ENCODE measurements at places on chromosomes 5 and 9.
A peak's percentile ranks its signal among the peaks of the same experiment; 100 is the strongest.

GRCh38 chr9:136861874-136862457 is 4.1 kb downstream of the EDF1 start:
- DNase-seq, result no peak

GRCh38 chr9:4661165-4661564 is 929 bp upstream of the PLPP6 start:
- DNase-seq, result no peak

DNA sequence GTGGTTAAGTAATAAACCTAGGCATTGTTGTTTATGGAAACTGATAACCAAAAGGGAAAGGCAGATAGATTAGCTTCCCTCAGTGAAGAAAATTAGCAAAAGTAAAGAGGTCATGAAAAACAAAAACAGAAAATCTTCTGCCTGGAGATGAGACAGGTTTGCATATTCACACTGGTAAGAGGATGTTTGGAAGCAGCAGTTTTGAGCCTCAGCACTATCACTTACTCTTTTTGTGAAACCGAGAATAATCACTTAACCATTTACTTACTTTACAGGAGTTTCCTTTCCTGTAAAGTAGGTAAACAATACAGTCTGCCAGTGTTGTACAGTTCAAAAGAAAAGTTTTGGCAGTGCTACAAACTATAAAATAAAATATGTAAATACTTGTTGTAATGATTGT is 35.5 kb upstream of the EMB start:
- DNase-seq, result no peak

DNA sequence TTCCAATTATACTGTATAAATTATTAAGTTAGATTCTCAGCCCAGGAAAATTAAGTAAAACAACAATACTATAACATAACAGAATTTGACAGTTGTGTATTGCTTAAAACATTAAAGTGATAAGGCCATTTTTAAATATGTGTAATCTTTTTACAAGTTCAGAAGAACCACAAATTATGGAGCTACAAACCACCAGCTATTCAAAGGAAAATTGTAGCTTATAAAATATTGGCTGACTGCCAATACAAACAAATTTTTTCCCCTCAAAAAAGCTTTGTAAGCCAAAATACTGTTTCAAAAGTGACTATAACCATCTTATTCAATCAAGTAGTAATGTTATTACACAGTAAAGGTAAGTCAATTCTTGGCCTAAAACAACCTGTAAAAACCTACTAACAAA is 21.9 kb downstream of the STRBP start:
- DNase-seq, result peak; percentile 35

DNA sequence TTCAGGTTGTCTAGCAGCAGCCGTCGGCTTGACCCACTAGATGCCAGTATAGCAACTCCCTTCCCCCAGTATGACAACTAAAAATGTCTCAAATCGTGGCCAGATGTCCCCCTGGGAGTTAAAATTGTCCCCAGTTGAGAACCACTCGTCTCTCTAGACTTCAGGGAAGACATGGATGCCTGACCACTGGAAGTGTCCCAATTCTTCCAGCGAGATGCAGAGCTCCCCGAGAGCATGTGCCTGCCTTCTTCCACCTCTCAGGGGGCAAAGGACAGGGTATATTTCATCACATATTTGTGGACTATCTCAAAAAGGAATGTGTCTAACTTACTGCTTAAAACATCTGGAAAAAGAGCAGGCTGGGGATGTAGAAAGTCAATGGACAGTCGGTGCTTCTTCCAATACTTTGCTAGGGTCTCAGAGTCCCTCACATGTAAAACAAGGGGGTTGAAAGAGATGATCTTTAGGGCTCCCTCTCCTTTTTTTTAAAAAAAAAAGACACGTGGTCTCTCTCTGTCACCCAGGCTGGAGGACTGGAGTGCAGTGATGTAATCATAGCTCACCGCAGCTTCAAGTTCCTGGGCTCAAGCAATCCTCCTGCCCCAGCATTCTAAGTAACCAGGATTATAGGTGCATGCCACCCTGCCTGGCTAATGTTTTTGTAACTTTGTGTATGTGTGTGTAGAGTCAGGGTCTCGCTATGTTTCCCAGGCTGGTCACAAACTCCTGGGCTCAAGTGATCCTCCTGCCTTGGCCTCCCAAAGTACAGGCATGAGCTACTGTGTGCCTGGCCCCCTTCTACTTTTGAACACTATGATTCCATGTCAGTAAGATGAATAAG is 190.6 kb downstream of the DAB2IP start:
- DNase-seq, result no peak

- DNase-seq, result no peak
Measured at GRCh38 chr5:115068239-115069086, 101.2 kb downstream of the TRIM36 start.

- no peak for DNase-seq
Measured at GRCh38 chr9:116279230-116279629, 125.6 kb downstream of the PAPPA start.

- peak; percentile 68 for DNase-seq
Measured at GRCh38 chr9:20683351-20684034, 566 bp upstream of the FOCAD start.

- DNase-seq, result no peak
Measured at GRCh38 chr9:78866207-78867132, 569.5 kb downstream of the PSAT1 start.

- no peak for DNase-seq
Measured at GRCh38 chr5:14929293-14930065, 57.9 kb upstream of the ANKH start.

DNA sequence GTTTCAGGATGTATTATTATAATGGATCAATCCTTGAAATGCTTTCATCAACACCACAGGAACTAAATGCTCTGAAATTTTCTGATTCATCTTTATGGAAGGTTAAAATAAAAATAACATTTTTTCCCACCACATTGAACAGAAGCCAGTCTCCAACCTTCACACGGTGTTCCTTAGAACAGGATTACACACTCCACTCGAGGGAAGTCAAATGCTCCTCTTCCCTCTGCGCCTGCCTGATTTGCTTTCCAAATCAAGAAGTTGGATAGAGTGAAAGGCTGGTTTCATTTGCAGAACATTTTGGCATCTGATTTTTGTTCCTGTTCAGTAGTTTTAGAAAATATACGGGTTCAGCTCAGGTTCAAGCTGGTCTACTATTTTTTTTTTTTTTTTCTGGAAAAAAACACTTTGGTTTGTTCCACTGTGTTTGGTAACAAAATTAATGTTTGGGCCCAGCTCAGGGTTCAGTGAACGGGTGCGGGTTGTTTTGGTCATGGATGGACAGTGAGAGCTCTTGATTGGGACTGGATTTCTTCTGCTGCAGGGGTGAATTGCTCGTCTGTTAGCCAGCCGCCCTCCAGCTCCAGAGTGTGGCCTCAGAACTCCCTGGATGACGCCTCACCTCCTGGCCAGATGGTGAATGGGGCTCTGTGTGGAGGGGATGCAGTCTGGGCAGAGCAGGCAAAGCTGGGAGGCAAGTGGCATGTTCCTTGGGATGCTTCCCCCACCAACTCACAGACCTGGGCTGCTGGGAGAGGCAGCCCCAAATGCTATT is 82.4 kb upstream of the STC2 start:
- DNase-seq, result no peak

GRCh38 chr5:156330141-156330870 is 3.3 kb downstream of the SGCD start:
- no peak for DNase-seq

- no peak for DNase-seq
Measured at GRCh38 chr5:145912594-145912993, 23.8 kb upstream of the SH3RF2 start.

DNA sequence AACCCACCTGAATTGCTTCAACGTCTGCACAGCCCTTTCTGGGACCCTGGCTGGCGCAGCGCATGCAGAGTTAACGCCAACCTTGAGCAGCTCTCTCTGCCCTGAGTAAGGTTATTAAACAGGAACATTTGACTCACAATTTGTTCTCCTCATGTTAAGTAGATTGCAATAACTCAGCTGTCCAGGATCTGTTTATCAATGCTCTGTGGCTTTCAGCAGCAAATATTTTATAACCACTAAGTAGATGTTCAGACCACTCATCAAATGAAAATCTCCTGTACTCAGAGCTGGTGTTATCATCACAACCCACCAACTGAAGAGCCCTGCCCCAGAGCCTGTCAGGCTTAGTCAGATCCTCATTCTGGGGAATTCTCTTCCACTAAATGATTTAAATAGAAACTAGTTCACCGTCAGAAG is 403.0 kb downstream of the ZNF608 start:
- no peak for DNase-seq

- no peak for DNase-seq
Measured at GRCh38 chr9:135739271-135740220, 37.6 kb downstream of the KCNT1 start.

DNA sequence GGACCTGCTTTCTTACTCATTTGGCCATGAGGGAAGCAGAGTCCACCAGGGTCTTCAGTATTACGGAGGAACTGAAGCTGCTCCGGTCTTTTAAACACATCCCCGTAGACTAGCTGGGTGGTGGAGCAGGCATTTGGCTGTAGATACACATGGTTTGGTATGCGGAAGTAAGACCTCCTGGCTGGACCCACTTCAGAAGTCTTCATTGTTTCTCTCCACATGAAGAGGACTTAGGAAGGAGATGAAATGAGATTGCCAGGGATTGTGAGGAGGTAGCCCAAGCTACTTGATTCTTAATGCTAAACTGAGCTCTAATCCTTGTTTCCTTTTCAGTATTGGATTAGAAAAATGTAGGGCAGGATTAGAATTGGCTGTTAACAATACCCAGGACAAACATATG is 32.9 kb downstream of the STXBP1 start:
- DNase-seq, result no peak

GRCh38 chr5:66987949-66988838 is 208.4 kb downstream of the CD180 start:
- peak; percentile 57 for DNase-seq

GRCh38 chr5:103410172-103410571 is 151.6 kb downstream of the MACIR start:
- no peak for DNase-seq

DNA sequence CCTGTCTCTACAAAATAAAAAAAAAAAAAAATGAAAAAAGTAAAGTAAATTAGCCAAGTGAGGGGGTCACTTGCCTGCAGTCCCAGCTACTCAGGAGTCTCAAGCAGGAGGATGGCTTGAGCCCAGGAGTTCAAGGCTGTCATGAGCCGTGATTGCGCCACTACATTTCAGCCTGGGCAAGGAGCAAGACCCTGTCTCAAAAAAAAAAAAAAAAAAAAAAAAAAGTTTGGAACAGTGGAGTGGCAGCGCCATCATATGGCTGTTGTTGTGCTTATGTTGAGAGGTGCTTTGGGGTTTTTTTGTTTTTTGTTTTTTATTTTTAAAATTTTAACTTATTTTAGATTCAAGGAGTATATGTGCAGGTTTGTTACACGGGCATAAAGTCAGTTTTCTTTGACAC is 3.6 kb downstream of the BRIX1 start:
- DNase-seq, result no peak

DNA sequence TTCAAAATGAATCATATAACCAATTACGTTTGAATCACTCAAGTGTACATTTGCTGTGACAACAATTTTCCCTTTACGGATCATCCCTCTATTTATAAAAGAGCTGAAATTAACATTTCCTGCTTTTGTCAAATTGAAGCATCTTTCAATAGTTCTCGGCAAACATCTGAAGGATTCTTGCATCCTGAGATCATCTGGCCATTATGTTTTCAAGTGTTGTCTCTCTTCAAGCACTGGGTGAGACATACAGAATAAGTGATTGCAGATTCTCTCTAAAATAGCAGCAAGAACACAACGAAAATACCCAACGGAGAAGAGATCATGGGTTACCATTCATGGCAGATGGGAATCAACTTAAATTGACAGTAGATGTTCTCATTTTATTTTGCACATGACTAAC is 283.4 kb upstream of the GRAMD2B start:
- no peak for DNase-seq

DNA sequence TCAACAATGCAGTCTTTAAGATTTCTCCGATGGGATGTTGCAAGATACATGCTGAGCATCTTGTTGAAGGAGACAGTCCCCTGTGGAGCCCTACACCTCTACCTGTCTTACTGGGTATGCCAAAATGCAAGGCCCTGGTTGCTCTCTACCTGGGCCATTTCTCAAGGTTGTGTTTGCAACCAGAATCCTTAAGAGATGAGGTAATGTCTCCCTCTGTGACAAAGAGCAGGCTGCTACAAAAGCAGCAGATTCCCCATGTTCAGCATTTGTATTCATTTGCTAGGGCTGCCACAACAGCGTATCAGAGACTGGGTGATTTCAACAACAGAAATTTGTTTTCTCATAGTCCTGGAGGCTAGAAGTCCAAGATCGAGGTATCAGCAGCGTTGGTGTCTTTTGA is 138.4 kb upstream of the RPS23 start:
- no peak for DNase-seq

GRCh38 chr9:85167146-85167545 is 497.6 kb downstream of the NTRK2 start:
- no peak for DNase-seq

GRCh38 chr9:17021387-17021970 is 113.4 kb upstream of the CNTLN start:
- DNase-seq, result no peak

DNA sequence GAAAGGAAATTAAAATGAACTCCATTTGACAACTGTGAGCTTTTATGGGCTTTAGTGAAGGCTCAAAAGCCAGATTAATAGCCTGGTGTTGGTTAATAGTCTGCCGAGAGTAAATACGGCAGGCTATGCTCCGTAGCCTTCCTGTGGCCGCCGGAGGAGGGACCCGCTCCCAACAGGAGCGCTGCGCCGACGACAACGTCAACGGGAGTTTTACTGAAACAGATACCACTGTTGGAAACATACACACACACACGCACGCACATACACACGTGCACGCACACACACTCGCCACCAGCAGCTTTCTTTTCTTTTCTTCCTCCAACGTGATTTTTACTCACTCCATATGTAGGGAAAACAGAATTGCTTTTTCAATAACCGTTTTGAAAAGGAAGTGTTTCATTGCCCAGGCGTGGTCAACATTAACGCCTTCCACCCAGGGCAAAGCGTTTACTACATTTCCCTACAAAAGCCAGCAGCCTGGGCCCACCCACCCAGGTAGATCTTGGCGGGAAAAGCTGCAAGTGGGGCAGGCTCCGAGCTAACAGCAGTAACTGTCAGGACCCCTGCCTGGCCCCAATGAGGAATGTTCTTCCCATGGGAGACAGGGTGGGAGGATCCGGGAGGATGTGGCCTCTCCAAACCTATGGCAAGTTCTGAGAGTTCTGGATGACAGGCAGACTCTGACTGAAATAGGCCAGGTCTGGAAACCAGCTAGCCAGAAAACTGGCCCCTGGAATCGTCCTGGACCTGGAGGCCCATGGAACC is 72.3 kb downstream of the PAX5 start:
- no peak for DNase-seq

- DNase-seq, result no peak
Measured at GRCh38 chr5:11700391-11700790, 203.9 kb downstream of the CTNND2 start.

- no peak for DNase-seq
Measured at GRCh38 chr9:118362596-118362995, 658.4 kb downstream of the TLR4 start.

- DNase-seq, result no peak
Measured at GRCh38 chr9:72315510-72316311, 49.3 kb downstream of the ZFAND5 start.

- no peak for DNase-seq
Measured at GRCh38 chr5:9284781-9285307, 261.0 kb downstream of the SEMA5A start.

Measured in KBM-7 (cell line).